ENCODE measurements at places on chromosomes 3 and 15.

- DNase-seq = no peak
Measured at GRCh38 chr3:108189440-108189839, 32.8 kb downstream of the IFT57 start.

GRCh38 chr15:39265261-39265660 lies 315.6 kb upstream of the THBS1 start:
- DNase-seq = no peak

- no peak for DNase-seq
Measured at GRCh38 chr15:65795663-65796216, 3.6 kb upstream of the DENND4A start.

DNA sequence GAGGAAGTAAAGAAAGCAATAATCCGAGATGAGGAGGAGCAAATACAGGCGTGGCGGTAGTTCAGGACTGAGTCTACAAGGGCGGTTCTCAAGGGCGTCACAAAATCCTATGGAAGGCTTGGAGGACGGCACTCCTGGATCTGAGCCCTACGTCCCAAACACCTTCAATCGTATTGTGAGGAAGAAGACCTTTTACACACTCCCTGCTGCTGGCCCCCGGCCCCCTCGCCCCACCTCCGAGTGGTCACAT lies 747 bp downstream of the PLD1 start:
- DNase-seq = no peak

- no peak for DNase-seq
Measured at GRCh38 chr3:179229177-179229576, 21.7 kb downstream of the KCNMB3 start.

GRCh38 chr15:68054628-68055223 lies 611 bp downstream of the PIAS1 start:
- DNase-seq = no peak

DNA sequence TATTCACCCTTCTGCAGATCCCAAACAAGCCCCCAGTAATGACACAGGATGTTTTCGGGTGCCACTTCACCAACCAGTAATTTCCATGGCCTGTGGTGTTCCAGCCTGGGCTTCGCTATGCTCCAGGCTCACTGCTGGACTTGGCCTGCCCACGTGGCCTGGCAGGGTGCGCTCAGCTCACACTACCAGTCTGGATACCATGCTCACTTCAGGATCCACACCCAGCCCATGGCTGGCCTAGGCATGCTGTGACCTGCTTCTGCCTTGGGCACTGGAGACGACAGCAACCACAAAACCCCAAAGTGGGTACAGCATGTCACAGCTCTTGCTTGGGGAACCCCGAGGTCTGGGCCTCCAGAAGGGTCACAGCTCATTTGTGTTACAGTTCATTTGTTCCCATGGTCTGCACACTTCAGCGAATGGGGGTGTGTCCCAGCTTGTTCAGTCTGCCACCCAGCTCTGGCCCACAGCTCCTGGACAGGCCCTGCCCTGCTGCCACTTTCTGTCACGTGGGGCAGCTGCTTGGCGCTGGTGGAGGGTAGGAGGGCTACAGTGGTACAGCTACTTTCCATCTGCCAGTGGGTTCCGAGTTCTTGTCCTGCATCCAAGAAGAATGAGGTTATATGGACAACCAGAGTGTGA lies 650.8 kb downstream of the MCTP2 start:
- no peak for DNase-seq

GRCh38 chr3:170889630-170890029 lies 18.8 kb downstream of the EIF5A2 start:
- DNase-seq = no peak

DNA sequence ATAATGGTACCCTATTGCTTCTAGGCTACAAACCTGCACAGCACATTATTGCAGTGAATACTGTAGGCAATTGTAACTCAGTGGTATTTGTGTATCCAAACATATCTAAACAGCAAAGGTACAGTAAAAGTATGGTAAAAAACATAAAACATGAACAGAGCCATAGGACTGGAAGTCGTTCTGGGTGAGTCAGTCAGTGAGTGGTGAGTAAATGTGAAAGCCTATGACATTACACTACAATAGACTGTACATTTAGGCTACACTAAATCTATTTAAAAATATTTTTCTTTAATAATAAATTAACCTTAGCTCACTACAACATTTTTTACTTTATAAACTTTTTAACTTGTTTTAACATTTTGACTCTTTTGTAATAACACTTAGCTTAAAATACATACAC lies 21.3 kb downstream of the RAB6B start:
- no peak for DNase-seq
